M059J (cell line): ENCODE measurements at places on chromosomes 6 and 20.

GRCh38 chr6:83369692-83370091 lies 61.2 kb downstream of the ME1 start:
- no peak for DNase-seq

- DNase-seq: no peak
These were observed 173.9 kb downstream of the LRFN2 start for GRCh38 chr6:40413239-40413638.

GRCh38 chr6:18347021-18347577 lies 40.1 kb upstream of the RNF144B start:
- peak; percentile 96 for DNase-seq

DNA sequence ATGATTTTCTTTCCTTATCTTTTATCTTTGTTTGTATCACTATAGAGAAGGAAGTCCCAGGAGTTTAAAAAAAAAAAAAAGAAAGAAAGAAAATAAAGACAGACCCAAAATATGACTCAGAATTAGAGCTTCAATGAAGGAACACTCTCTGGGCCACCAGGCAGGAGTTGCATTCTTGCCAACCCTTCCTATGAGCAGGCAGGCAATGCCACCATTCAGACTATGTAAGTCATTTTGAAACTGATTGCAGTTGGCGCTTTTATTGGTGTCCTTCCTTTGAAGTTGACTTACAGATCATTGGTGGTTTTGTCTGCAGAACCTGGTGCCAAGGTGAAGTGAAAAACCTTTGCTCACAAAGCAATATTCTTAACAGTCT lies 50.3 kb downstream of the MYB start:
- peak; percentile 86 for DNase-seq

DNA sequence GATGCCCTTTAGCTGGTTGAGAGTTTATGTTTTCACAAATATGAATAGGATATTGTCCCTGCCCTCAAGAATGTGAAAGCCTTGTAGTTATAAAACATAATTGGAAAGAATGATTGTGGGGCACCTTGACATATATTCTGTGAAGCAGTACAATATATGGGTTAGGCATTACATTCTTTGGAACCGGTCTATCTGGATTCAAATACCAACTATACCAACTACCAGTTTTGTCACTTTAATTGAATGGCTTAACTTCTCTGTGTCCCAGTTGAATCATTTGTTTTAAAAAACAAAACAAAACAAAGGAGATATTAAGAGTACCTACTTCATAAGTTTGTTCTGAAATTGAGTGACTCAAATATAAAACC lies 146.5 kb downstream of the TBC1D32 start:
- DNase-seq: no peak

- DNase-seq: no peak
These were observed 30.7 kb upstream of the TMX4 start for GRCh38 chr20:8050157-8050837.
